ENCODE measurements at places on chromosomes 1 and 21. TPM values are rescaled to one million over a fixed set of nuclear protein-coding genes. Genes with fewer than 3 reads are reported as not detected.

DNA sequence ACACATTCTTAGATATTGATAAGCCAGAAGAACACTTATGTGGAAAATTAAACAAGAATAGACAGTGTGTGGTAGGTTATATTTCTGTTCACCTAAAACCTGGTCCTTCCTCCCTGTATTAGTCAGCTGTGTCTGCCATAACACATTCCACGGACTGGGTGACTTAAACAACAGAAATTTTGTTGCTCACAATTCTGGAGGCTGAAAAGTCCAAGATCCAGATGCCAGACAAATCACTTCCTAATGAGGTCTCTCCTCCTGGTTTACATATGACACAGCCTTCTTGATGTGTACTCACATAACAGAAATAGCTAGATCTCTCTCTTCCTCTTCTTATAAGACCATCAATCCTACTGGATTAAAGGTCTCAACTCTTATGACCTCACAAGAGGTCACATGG, 25.7 kb downstream of the JMJD4 start:
- no peaks in the 10 kb centered on the region for H3K4me1 ChIP-seq
- H3K4me3 ChIP-seq: no peak overlapping the region
- H3K27me3 ChIP-seq: no peaks in the 10 kb centered on the region
- H3K27ac ChIP-seq: no peak overlapping the region
- H3K36me3 ChIP-seq: no peaks in the 10 kb centered on the region
- DNase-seq: no peak

DNA sequence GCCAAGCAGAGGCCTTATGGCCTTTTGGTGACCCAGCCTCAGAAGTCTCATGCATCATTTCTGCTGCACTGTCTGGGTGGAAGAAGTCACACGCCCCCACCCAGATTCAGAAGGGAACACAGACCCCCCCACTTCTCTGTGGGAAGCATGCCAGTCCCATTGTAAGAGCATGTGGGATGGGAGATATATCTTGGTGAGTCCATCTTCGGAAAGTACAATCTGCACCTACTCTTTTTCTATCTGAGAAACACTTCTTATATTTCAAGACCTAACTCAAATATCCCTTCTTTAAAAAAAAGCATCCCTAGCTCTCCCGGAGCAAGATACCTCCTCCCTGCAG, 159.6 kb upstream of the FGGY start:
- no peak overlapping the region for H3K4me3 ChIP-seq
- no peak overlapping the region for H3K27ac ChIP-seq
- H3K27me3 ChIP-seq: no peaks in the 10 kb centered on the region
- peaks cover 3% of the 10 kb centered on the region for H3K4me1 ChIP-seq
- DNase-seq: no peak

PRDX6 gene
- 121 TPM for total RNA-seq

RBM11 gene
- total RNA-seq: not detected

- peaks cover 4% of the 10 kb centered on the region for H3K27me3 ChIP-seq
- H3K36me3 ChIP-seq: no peaks in the 10 kb centered on the region
- H3K4me3 ChIP-seq: no peak overlapping the region
Observed at GRCh38 chr1:30901798-30902581, 6.6 kb downstream of the SDC3 start.

DNA sequence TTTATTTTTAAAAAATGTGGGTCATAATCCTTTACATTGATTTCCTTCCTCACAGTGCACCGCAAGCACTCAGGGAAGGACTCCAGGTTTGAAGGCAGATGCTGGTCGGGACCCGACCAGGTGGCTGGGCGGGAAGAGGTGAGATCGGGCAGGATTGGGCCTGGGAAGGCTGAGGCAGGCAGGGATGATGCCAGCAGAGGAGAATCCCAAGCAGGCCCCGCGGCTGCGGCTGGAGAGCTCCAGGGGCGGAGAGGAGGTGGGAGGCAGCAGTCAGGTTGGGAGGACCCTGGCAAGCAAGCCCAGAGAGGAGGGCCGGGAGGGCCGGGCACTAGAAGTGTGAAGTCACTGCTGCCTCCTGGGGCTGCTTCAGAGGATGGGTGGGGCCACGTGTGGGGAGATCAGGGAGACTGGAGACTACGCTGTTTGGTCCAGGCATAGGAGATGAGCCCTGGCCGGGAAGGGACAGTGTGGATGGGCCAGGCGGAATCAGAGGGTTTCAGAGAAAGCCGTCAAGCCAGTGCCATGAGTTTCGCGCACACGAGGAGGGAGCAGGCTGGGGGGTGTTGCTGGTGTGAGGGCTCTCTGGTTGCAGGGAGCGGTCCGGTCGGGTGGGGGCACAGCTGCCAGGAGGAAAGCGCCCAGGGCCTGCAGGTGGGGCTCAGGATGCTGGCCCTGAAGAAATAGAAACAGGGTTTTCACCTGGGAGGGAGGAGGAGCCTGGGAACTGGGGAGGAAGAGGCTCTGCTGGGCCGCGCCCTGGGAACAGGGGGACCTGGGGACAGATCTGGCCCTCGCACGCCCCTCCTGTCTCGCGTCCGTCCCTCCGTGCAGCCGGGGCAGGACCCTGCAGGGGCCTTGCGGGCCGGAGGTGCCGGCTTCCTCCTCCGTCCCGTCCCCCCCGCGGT, 888 bp upstream of the COL18A1 start:
- no peak overlapping the region for H3K27ac ChIP-seq
- H3K4me1 ChIP-seq: no peaks in the 10 kb centered on the region
- no peak overlapping the region for H3K4me3 ChIP-seq
- peaks cover 8% of the 10 kb centered on the region for H3K27me3 ChIP-seq

- no peaks in the 10 kb centered on the region for H3K36me3 ChIP-seq
- H3K4me3 ChIP-seq: no peak overlapping the region
- DNase-seq: no peak
- H3K27me3 ChIP-seq: no peaks in the 10 kb centered on the region
Observed at GRCh38 chr1:168096296-168097165, 40.2 kb downstream of the GPR161 start.

DNA sequence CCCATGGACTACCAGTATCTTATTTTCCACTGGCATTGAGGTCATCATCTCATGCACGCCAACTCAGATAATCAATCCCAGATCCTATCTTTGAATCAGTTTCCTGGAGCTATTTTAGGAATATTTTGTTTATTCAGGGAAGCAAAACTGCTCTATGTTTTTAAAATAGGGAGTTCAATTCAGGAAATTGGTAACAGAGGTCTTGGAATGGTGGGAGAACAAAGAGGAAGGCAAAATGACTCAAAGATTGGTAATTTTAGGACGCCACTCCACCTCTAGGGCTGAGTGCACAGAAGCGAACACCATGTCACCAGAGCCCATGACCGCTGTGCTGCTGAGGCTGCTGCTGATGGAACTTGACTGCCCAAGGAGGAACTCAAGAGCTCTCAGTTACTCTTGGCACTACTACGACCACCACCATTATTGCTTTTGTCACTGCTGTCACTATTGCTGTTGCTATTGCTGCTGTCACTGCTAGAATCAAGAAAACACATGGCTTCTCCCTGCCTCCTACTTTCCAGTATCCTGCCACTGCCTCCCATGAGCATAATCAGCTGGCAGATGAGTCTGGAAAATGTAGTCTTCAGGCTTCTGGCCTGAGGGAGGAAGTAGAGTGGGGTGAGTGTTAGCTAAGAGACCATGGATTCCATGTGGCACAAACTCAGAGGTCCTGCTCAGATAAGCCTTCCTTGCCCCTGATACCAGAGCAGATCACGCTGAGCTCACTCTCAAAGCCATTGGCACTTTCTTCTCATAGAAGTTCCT, 71.6 kb upstream of the CNIH3 start:
- H3K27me3 ChIP-seq: peaks cover 3% of the 10 kb centered on the region
- H3K27ac ChIP-seq: no peak overlapping the region
- H3K36me3 ChIP-seq: no peaks in the 10 kb centered on the region
- H3K4me3 ChIP-seq: no peak overlapping the region

CD5L gene
- 0.10 TPM for total RNA-seq

OR6N1 gene
- total RNA-seq: not detected

GRCh38 chr21:30097791-30098190, 68.8 kb downstream of the CLDN17 start:
- no peaks in the 10 kb centered on the region for H3K27me3 ChIP-seq
- no peak overlapping the region for H3K27ac ChIP-seq
- no peak for DNase-seq
- H3K4me3 ChIP-seq: no peak overlapping the region

GRCh38 chr1:115672224-115673009, 30.6 kb downstream of the VANGL1 start:
- H3K27ac ChIP-seq: no peak overlapping the region
- H3K4me1 ChIP-seq: peaks cover 19% of the 10 kb centered on the region
- no peak for DNase-seq
- H3K4me3 ChIP-seq: no peak overlapping the region
- H3K27me3 ChIP-seq: no peaks in the 10 kb centered on the region

DNA sequence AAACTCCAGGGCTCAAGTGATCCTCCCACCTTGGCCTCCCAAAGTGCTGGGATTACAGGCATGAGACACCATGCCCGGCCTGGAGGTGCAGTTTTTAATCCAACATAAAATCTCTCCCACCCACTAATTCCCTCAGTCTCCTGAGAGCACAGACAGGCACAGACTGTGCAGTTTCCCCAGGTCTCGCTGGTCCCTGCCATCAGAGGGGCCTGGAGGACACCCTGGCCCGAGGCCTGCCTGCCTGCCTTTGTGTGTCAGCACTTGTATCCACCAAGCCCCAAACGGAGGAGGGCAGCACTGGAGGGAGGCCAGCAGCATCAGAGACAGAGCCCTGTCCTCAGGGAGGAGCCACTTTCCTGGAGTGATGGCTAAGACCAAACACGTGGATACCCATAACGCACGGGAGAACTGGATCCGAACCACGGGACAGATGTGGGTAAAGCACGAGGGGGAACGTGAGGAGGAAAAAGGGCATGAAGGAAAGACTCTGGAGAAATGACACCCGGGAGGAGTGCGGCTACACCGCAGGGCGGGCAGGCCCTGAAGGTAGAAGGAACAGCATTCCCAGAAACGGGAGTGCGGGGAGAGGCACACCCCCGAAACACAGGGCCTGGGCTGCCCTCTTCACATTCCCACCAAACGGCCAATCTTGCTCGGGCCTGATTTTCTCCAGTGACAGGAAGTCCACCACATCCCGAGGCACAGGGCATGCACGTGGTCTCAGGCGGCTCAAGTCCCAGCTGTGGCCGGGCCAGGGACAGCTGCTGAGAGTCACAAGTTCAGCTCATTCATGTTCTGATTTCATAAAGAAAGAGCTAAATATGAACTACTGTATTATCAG, 29.7 kb downstream of the NPHP4 start:
- no peaks in the 10 kb centered on the region for H3K27me3 ChIP-seq
- H3K36me3 ChIP-seq: no peaks in the 10 kb centered on the region
- no peak overlapping the region for H3K4me3 ChIP-seq
- DNase-seq: no peak
